Activated T-cell treated with anti-CD3 and anti-CD28 coated beads, Interleukin-2, amount 50 U/mL, for 72 hours (primary cell): ENCODE measurements at places on chromosomes 4 and X.

GRCh38 chrX:7028246-7028645 is 119.3 kb upstream of the STS start:
- H3K27ac ChIP-seq = no peak overlapping the region
- no peak overlapping the region for H3K4me3 ChIP-seq
- no peaks in the 10 kb centered on the region for H3K4me1 ChIP-seq
- H3K36me3 ChIP-seq = no peaks in the 10 kb centered on the region

DNA sequence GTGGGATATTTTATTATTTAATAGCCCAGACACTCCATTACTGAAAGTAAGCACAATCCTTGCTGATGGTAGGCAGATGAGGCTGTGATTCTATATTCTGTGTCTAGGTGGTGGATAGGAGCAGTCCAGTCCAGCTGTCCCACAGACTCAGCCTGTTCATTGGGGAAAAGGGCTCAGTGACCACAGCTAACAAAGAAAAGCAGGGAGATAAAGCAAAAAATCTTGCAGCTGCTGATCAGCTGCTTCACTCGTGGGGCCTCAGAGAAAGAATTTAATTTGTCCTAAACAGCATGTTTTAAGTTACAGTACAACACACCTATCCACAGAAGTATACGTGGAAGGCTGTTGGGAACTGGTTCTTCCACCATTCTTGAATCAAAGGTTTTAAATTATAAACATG is 40.7 kb upstream of the ANK2 start:
- no peaks in the 10 kb centered on the region for H3K36me3 ChIP-seq
- no peaks in the 10 kb centered on the region for H3K27me3 ChIP-seq
- H3K27ac ChIP-seq = no peak overlapping the region
- H3K4me1 ChIP-seq = no peaks in the 10 kb centered on the region
- H3K4me3 ChIP-seq = no peak overlapping the region

- H3K36me3 ChIP-seq = no peaks in the 10 kb centered on the region
- no peak overlapping the region for H3K27ac ChIP-seq
- DNase-seq = no peak
- H3K27me3 ChIP-seq = no peaks in the 10 kb centered on the region
- H3K4me3 ChIP-seq = peak overlapping the region; percentile 40
- H3K4me1 ChIP-seq = peaks cover 14% of the 10 kb centered on the region
Observed at GRCh38 chrX:77668391-77669237, 117.4 kb downstream of the ATRX start.

GRCh38 chr4:154366956-154367355 is 124.6 kb downstream of the DCHS2 start:
- H3K4me1 ChIP-seq = peaks cover 7% of the 10 kb centered on the region
- DNase-seq = no peak
- no peak overlapping the region for H3K4me3 ChIP-seq
- H3K27ac ChIP-seq = no peak overlapping the region
- H3K36me3 ChIP-seq = no peaks in the 10 kb centered on the region

DNA sequence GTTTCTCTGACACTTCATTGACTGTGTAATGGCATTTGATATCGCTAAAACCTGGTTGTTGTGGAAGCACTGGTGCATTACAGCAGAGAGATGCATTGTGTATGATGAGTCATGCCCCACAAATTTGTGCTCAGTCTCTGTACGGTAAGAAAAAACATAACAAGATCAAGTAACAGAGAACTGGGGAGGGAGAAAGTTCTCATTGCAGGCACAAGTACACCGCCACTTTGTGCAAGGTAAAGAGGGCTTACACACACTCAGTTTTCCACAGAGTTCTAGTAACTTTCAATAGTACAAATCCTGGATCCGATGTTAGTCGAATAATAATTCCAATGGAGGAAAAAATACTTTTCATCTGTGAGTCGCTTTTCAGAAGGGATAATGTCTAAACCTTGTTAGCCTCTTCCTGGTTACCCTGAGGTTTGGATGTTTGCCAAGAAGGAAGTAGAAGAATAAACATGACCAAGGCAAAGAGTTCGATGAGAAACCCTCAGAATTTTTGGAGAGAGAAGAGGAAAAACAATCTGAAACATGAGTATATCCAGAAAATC is 512.5 kb upstream of the SLIT2 start:
- no peak overlapping the region for H3K27ac ChIP-seq
- H3K36me3 ChIP-seq = no peaks in the 10 kb centered on the region
- DNase-seq = no peak
- no peak overlapping the region for H3K4me3 ChIP-seq
- no peaks in the 10 kb centered on the region for H3K27me3 ChIP-seq
- no peaks in the 10 kb centered on the region for H3K4me1 ChIP-seq
